ENCODE measurements at places on chromosomes 16 and 17.
A peak's percentile ranks its signal among the peaks of the same experiment; 100 is the strongest.

DNA sequence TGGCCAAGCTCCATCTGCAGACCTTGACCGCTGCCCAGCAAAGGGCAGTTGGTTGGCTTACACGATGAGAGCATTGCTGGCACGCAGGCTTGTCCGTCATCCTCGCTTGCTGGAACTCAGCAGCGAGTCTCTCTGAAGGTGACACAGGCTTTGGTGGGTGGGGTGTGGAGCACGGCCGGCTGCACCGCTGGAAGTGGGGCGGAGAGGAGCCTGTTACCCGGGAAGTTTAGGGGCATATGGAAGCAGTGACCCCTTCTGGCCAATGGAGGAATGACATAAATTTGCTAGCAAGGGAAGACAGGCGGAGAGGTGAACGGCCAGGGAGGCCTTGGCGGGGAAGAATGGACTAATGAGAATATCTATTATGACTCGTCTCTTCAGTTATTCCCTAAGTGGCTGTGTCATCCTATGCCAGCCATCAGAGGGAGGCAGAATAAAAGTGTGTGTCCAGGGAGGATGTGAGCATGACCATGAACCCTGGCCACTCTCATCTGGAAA is 65.9 kb upstream of the SDK2 start:
- DNase-seq: peak; percentile 59

DNA sequence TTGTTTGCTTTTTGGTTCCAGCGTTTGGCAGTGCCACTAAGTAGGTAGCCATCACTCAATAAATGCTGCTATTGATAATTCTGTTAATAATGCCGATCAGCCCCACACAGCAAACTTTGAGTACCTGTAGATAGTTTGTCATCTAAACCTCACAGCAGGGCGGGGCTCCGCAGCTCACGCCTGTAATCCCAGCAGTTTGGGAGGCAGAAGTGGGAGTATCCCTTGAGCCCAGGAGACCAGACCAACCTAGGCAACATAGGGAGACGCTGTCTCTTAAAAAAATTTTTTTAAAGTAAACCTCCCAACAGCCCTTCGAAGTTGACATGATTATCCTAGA is 1.6 kb downstream of the BFAR start:
- DNase-seq: no peak

GRCh38 chr16:76748461-76749348 is 442.3 kb upstream of the MON1B start:
- no peak for DNase-seq

- peak; percentile 59 for DNase-seq
These were observed 32.9 kb downstream of the CPSF4L start for GRCh38 chr17:73228748-73229236.

- DNase-seq: no peak
These were observed 525 bp upstream of the ADCY7 start for GRCh38 chr16:50265716-50266336.

DNA sequence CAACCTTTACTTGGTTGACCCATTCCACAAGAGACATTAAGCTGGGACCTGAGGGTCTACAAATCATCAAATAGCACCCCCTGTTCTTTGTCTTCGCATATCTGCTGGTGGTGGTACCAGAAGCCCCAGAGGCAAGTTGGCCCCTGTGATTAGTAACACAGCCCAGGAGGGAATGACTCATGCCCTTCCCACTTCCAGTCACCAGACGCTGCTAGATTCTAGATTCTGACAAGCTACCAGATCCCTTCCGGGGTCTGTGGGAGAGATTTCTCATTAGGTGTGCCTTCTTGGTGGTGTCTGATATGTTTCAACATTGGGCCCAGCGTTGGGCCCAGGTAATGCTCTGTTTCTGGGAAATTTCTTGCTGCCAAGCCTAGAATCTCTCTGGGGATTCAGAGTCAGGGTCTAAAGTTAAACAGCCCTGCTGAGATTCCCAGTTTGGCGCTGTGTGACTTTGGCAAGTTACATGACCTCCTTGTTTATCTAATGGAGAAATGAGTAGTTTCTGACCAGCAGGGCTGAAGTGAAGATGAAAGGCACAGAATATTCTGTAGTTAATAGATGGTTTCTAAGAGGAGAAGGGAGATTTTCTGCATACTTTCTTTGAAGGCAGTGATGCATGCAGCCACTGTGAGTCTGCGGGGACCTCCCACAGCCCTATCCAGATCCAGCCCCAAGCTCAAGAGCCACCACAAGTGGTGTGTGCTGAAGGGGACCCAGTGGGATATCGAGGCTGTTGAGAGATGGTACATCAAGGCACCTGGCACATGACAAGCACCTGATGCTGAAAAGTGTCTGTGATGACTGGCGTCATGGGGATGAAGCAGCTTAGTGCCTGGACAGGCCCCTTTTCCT is 3.9 kb downstream of the TRPV2 start:
- peak; percentile 94 for DNase-seq

- DNase-seq: no peak
These were observed 9.2 kb upstream of the NF1 start for GRCh38 chr17:31085563-31085962.

GRCh38 chr17:8964801-8965393 is 610 bp downstream of the PIK3R5 start:
- no peak for DNase-seq

- no peak for DNase-seq
These were observed 2.5 kb downstream of the MSRB1 start for GRCh38 chr16:1940273-1941161.

DNA sequence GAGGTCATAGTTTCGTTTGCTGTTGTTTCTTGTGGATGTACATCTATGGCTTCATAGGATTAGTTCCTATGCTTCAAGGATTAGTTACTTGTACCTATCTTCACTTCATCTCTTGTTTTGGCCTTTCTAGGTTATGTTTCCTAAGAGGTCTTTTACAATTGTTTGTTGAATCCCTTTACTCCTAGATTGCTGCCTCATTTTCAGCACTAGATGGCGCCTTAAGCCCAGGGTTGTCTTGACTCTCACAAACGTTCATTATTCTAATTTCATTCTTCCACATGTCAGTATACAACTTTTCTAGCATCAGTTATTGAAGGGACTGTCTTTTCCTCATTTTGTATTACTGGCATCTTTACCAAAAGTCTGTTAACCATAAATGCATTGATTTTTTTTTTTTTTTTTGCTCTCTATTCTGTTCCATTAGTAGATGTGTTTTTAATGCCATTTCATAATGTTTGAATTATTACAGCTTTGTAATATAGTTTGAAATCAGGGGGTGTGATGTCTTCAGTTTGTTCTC is 45.0 kb upstream of the NACA2 start:
- DNase-seq: peak; percentile 67

DNA sequence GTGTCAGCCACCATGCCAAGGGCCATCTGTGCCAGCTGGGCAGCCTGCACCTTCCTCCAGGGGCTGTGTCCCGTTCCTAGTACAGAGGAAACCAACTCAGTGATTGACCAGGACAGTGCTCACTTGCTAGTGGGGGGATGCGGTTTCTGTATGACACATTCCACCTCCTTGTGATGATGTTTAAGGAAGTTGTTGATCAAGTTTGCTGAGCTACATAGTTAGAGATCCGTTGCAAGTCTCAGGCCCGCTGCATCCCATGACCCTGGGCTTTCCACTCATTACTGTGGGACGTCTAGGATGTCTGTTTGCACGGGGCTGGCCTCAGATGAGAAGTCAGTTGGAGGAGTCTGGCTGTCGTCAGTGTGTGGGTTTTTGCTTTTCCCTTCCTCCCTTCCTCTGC is 33.6 kb downstream of the RNF213 start:
- DNase-seq: no peak

DNA sequence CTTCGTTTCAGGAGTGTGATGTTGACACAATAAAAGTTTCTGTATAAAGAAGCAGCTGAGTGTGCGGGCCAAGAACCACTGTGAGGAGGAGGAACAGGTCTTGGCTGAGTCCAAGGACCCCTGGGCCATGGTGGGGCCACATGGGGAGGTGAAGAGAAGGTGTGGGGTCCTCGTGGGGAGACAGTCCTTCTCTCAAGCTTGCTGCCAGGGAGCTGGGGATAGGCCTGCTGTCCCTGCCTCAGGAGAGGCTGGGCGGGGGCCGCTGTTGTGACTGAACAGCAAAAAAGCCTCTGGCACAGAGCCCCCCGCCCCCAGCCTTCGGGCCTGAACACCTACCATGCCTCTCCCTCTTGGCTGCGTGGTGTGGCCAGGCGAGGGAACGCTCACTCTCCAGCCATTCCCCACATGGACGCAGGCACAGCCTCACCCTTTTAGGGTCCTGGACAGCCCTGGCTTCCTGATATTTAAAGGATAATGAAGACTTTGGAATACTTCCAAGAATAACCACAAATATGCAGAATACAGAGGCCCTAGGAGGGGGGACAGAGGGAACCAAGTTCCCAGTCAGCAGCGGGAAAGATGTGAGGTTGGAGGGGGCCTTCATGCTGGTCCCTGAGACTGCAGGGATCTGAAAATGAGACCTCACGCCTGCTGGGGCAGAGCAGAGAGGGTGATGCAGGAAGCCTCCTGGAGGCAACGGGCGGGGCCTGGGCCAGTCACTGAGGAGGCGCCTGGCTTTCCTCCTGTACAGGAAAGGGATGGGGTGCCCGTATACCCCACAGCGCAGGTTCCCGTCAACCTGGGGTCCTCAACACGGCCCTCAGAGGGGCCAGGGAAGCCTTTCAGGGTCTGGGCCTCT is 100.0 kb upstream of the CREBBP start:
- DNase-seq: peak; percentile 67

DNA sequence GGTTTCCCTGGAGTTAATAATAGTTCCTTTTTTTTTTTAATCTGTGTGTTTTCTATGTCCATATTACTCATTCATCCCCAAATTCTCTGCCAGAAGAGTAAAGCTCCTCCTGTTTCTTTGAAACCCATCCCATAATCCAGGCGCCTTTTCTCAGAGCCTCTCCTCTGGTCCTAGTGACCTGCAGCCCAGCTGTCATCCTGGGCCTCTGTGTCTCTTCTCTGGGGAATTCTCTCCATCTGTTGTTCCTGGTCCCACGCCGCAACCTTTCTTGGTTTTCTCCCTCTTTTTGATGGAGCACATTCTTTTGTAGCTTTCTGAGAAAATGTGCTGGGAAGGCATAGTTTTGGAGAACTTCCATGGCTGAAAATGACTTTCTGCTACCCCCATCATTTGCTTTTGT is 10.2 kb downstream of the KATNB1 start:
- no peak for DNase-seq

- no peak for DNase-seq
These were observed 59.1 kb downstream of the PDPK1 start for GRCh38 chr16:2596747-2597559.

DNA sequence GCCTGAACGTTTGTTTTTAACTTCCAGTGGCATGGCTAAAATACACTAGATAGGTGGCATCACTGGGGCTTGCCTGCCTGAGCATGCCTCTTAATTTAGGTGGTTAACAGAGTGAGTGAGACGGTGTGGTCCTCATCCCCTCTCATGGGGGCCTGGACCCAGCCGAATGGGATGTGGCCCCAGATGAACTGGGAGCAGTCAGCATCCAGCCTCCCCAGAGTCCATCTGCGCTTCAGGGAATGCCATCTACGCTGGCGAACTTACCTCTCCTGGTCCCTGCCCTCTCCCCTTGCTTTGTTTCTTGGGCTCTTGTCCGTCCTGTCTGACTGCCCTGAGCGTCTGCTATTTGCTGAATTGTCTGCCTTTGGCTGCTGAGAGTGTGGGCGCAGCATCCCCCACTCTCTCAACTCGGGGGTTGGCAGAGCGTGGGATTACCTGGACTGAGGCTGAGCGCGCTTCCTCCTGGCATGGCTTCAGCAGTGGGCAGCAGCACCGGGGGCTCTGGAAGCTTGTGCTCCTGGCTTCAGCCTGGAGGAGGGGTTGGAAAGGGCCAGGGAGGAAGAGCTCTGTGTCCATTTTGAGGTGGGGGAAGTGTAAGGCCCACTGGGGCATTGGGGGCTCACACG is 2.1 kb downstream of the RAB40C start:
- DNase-seq: no peak

GRCh38 chr16:72073560-72074230 is 10.7 kb downstream of the HPR start:
- DNase-seq: no peak

- DNase-seq: no peak
These were observed 59.8 kb downstream of the CYTH1 start for GRCh38 chr17:78722246-78722761.

DNA sequence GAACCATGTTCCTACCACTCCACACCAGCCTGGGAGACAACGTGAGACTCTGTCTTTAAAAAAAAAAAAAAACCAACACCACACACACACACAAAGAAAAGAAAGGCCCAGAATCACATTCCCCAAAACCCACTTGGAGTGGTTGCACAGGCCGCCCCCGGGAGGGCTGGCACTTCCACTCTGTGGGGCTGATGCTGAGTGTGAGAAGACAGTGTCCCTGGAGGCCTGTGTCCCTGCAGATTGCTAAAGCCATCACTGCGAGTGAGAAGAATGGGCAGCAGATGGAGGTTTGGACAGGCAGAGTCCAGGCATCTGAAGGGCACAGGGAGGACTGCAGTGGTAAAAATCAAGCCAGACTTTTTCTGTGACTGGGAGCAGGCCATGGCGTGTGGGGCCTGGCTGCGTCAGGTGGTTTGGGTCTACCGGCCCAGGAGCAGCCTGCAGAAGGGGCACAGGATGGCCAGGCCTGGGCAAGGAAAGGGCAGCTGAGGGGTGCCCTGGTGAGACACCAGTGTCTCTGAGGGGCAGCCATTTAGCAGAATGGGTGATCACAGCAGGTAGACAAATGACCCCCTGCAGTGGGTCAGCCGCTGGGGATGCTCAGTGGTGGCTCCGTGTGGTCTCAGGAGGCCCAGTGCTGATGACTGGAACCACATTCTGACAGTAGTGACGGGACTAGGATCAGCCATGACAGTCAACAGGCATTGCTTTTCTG is 13.1 kb downstream of the CTRB2 start:
- no peak for DNase-seq

- no peak for DNase-seq
These were observed 7.0 kb upstream of the UBE2Z start for GRCh38 chr17:48901241-48901640.

GRCh38 chr16:2969545-2970521 is 685 bp downstream of the PAQR4 start:
- peak; percentile 84 for DNase-seq

DNA sequence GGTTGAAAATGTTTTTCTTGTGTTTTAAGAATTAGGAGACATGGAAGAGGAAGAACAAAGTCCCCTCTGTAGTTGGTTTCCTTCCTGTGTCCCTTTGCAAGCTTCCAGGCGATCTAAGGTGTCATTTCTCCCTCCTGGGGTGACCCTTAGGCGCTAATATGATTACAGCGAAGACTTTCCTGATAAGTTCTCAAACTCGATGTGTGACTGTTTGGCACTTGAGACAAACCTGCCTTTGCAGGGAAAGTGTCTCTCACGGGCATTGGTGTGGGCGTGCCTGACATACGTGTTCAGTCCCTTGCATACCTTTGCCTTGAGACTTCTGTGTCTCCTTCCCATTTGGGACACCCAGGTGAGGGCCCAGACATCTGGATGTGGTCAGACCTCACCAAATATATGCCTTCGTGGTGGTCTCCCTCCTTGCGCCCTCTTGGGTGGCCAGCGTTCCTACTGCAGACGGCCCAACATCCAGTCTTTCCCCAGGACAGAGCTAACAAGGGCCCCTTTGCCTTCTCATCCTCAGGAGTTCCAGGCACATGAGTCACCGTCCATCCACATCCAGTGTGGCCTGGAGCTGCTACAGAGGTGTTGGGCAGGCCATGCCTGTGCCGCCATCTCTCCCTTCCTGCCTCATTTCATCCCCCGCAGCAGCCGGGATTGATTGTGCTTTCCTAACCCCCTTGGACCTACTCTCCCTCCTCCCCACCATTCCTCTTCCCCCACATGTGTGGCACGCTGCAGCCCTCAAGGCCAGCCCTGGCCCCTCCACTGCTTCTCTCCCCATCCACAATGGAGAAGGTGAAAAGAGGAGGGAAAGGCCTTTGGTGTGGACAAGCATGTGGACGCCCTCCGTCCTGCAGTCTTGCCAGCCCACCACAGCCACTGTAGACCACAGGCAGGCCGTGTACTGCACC is 3.1 kb upstream of the JPT2 start:
- DNase-seq: peak; percentile 73

Measured in ACHN (cell line).